Astrocyte of the cerebellum (primary cell): ENCODE measurements at places on chromosomes 5 and 9.
A peak's percentile ranks its signal among the peaks of the same experiment; 100 is the strongest.

GRCh38 chr5:94288937-94289336 is 329.5 kb downstream of the KIAA0825 start:
- peak; percentile 18 for DNase-seq

DNA sequence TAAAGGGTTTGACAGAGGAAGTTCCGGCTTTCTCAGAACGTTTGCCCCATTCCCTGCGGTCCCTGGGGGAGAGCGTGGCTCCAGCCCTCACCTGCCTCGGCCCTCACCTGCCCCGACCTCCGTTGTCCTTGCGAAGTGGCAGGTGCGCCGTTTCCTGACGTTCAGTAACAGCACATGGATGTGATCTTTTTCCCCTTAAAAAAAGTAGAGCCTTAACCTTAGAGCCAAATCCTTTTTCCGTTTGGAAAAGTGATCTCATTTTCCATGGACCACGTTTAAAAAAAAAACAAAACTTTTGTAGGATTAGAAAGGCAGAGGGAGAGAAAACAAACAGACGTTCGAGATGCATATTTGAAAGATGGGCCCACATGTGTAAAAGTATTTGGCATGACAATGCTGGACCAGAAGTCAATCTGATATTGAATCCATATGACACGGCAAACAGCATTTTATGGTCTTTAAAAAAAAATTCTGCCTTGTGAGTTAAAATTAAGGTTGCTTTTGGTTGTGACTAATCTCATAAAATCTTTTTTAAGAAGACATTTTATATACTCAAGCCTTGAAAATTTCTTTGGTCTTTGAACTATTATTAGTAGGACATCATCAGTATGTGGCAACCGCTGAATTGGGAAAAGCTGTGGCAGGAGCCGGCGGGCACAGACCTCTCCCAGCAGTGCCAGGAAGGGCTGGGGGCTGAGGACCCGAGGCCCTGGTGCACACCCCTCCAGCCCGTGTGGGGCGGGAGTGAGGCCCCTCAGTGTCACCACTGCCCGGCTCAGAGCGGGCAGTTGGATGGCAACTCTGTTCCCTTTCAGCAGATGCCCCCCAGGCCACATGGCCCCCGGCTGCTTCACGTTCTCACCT is 42.5 kb upstream of the EXOC3 start:
- DNase-seq = no peak

DNA sequence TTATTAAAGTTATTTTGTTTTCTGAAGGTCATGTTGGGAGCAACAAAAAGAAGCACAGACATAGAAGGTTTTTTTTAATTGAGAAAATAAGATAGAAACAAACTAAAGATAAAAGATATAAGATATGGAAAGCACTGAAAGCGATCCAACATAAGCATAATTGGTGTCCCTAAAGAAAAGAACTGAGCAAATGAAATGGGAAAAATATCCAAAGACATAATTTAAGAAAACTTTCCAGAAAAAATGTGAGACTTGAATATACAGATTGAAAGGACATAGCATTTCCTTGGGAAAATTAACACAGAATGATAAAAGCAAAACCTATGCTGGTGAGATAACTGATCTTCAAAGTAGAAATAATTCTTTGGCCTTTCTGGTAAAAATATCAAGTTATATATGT is 289.3 kb downstream of the KIAA0825 start:
- no peak for DNase-seq

DNA sequence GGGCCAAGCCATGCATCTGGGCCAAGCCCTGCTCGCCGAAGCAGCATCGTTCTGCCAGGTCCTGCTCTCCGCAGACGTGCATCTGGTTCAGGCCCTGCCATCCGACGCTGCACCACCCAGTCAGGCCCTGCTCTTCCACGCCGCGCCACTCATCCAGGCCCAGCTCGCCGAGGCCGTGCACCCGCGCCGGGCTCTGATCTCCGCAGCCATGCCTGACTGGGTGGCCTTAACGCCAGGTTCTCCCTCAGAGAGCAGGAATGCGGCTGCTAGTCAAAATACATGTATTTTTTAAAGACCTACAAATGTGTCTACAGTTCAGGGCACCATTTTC is 891.1 kb upstream of the CTNND2 start:
- no peak for DNase-seq

GRCh38 chr9:138071292-138071691 is 193.7 kb downstream of the CACNA1B start:
- DNase-seq = no peak

DNA sequence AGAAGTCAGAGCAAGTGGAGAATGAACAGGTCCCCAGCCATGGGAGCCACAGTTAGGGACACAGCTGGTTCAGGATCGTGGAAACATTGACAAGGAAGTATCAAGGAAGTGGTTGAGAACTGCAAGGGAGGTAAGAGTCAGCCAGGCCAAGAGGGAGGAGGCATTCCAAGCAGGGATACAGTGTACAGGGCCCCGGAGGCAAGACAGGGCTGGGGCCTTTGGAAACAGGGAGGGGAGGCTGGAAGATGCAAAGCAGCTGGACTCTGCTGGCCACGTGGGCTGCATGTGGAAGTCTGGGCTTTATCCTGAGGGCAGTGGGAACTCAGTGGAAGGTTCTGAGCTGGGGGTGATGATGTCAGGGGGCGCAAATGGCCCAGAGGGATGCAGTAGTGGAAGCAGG is 14.2 kb downstream of the CCDC180 start:
- no peak for DNase-seq
